Trophoblast cell (in vitro differentiated cells and primary cell): ENCODE measurements at places on chromosomes 4 and X.

DNA sequence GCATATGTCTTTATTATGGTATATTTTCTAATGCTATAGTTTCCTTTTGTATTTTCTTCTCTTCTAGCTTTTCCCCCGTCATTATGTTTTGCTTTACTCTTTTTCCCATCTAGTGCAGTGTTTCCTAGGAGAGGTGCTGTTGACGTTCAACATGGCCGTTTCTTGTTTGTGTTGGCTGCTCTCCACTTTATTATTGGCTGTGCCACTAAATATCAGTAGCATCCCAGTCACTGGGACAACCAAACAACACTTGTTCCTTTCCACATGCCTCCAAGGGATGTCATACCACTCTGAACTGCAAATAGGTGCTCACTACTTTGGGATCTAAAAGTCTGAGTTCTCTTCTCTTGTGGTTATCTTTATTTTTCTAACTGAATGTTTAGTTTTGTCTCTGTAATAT, 26.5 kb downstream of the GBA3 start:
- DNase-seq: no peak

DNA sequence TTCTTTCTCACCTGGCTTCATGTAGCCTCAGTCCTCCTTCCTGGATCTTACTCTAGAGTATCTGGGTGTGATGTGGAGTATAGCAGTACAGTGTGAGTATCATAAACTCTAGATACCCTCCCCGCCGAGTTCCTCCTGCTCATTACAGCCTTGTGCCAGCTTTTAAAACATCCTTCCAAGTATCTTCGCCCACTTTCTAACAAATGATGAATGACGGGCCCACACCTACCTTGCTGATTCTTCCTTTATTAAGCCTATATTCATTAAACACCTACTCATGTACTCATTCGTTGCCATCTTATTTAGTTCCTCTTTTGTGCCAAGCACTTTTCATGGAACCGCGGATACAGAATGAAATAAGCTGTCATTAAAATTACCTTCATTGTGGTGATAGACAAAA, 1585.3 kb upstream of the TENM3 start:
- no peak for DNase-seq

- peak; percentile 4 for DNase-seq
These were observed 219.8 kb downstream of the ZNF674 start for GRCh38 chrX:46325312-46325877.

DNA sequence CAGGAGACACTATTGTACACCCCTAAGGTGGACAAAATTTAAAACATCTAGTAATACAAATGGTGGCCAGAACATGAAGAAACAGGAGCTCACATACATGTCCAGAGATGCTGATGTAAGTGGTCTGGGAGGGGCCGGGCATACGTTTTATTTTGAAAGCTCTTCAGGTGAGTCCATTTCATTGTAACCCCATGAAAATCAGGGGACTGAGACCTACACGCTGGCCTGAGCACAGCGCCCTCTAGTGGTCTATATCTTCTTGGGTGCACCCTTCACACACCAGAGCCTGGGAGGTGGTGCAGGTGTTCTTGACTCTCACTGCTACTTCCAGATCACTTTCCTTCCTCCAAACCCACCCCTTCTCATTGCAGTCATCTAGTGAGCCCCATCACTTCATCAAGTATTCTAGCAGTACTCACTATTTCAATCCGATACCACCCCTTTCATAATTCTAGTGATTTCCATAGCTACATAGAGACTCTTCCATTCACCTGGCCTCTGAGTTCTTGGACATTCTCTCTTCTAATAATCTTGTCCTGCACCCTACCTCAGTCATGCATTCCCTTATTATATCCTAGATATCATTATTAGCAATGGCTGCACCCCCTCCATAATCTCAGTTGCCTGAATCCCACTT, 4.3 kb upstream of the TLR6 start:
- DNase-seq: peak; percentile 63
